Temporal lobe (tissue), 4 donors: ENCODE measurements at places on chromosomes 7 and 10. TPM values are rescaled to one million over a fixed set of nuclear protein-coding genes. Genes with fewer than 3 reads are reported as not detected.

Gene CACNA2D1
- total RNA-seq: 219 TPM

Gene UTF1
- total RNA-seq: not detected

Gene TFPI2
- 0.25 TPM for total RNA-seq

Gene SMIM30
- 15.7 TPM for total RNA-seq

Gene HABP2
- under 0.01 TPM for total RNA-seq
